ENCODE measurements at places on chromosomes 2 and 18.
A peak's percentile ranks its signal among the peaks of the same experiment; 100 is the strongest.

- no peak for DNase-seq
These were observed 205.9 kb downstream of the ACKR3 start for GRCh38 chr2:236775511-236775910.

DNA sequence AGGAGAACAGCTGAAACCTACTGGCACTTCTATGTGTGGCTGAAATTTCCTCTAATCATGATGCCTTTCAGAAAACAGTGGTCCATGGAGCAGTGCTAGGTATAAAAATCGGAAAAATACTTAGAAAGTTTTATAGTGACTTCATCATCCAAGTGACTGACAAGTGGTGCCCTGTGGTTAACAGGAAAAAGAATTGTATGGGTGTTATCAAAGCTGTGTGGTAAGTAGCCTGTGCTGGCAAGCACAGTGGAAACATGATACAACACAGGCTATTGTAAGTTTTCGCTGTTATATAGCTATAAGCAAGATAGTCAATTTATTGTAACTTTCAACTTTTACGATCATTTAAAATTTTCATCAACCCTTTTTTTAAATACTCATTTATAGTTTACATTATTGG, 1599.7 kb upstream of the ZEB2 start:
- DNase-seq = peak; percentile 30

DNA sequence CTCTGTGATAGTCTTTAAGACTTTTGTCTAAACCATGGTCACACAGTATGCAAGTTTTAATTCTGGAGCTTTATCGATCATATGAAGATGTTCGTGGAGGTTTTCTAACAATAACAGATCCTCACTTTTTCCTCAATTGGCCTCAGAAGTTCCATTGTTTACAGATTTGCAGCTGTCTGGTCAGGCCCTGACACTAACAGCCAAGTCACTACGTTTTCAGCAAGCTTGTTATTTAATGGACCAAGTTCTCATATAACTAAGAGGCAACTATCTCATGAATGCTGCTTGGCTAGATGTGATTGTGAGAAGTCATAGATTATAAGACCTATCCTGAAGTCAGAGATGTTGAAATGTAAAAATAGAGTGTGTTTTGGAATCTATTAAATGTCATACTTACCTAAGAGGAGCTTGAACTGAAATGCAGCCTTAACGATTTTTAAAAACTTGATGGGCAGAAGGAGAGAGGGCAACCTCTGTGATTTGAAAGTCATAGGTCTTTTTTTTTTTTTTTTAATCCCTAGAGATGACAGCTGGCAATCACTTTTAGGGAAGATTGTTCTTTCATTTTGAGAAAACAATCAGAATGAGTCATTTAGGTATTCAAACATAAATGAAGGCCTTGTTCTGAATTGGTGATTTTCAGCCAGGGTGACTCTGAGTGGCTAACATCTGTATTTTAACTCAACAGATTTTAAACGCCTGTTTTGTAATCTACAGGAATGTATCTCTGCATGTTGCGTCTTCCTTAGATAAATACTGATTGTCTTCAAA, 48.4 kb upstream of the NEMP2 start:
- DNase-seq = no peak

DNA sequence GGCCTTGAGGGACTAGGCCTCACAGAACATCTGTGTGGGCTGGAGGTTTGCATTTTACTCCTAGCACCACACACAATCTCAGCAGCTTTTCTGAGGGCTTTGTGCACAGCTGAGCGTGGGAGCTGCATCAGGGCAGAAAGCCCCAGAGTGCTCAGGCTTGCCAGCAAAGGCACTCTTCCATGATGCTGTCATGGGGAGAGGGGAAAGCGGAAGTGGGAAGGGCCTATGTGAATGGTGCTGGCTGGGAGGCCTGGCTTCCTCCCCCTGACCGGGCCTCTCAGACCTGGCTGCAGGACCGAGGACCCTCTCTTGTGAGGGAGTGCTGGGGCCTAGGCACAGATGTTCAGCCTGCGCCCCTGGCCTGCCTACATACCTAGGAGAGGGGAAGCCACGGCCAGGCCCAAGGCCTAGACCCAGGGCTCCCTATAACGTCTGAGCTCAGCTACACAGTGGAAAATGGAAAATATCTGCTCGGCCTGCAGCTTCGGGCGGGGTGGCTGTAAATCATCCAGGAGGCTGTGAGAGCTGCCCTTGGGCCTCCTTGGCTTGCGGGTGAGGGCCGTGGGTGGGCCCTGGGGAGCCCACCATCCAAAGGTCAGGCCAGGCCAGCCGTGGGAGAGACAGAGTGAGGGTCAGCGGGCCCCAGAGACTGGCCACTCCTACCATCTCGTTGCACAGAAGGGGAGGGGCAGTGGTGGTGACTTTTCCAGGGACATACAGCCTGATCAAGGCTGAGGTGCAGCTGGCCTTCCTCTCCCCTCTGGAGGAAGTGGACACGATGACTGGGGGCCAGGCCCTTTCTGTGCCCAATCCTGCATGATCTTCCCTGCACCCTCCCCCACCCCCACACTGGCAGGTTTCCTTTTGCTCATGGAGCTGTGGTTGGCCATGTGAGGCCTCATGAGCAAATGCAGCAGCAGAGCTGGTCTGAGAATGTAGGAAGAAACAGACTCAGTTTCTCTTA, 22.8 kb downstream of the GLI2 start:
- no peak for DNase-seq

DNA sequence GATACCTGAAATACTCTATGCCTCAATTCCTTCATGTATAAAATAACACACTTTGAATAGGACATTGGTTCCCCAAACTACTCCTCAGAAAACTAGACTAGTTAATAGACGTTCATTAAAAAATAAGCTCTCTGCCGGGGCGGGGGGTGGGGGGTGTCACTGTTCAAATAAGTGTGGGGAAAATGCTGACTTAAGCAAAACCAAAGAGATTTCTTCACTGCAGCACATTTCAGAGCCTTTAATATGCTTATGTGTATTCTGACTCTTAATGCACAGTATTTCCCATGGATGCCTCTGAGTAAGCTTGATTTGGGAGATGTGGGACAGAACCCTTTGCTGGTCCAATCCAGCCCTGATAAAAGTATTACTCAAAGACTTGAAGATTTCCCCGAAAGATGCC, 93.2 kb downstream of the LYPD6 start:
- no peak for DNase-seq

GRCh38 chr2:170170281-170171040, 7.5 kb upstream of the MYO3B start:
- no peak for DNase-seq

GRCh38 chr2:153197402-153198386, 280.9 kb downstream of the RPRM start:
- DNase-seq = no peak

- DNase-seq = no peak
These were observed 23.8 kb upstream of the HNRNPLL start for GRCh38 chr2:38626326-38627035.
